ENCODE measurements at places on chromosomes 5 and 9.

GRCh38 chr9:34995670-34996060 lies 6.1 kb downstream of the DNAJB5 start:
- peak; percentile 29 for DNase-seq

DNA sequence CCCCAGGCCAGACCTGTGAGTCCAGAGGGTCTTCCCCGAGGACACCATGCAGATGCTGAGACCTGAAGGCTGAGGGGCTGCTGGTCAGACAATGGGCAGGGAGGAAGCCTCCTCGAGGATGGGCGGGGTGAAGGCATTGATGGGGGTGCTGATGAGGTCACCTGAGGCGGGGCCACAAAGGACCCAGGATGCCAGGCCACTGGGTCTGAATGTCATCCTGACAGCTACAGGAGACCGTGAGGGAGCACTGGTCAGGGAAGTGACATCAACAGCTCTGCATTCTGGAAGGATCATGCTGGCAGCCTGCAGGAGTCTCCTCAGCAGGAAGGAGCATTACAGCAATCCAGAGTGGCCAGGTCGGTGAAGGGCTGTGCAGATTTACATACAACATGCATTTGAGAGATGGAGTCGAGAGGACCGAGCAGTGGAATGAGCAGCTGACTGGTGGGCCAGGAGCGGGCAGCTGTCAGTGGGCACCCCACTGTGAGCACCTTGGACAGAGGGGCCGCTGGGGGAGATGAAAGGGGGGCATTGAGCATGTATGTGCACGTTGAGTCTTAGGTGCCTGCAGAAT lies 77.7 kb upstream of the ADAMTS2 start:
- no peak for DNase-seq

GRCh38 chr5:102767862-102768261 lies 12.8 kb downstream of the PAM start:
- no peak for DNase-seq

DNA sequence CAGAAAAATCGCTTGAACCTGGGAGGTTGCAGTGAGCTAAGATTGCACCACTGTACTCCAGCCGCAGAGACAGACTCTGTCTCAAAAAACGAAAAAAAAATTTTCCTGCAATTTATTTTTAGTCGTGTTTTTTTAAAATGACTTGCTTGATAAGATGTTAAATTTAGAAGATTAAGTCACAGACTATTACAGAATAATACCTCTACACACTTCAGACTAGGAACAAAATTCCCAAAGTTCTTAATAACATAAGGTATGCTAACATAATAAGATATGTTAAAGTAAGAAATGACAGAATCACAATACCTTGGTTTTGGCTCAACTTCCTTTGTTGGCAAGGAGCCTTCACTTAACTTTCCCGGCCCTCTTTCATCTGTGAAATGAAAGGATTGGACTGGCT lies 59.5 kb upstream of the NPR3 start:
- no peak for DNase-seq

GRCh38 chr9:99107421-99107820 lies 2.5 kb downstream of the TGFBR1 start:
- no peak for DNase-seq

GRCh38 chr5:113230711-113231652 lies 203.8 kb downstream of the TSSK1B start:
- DNase-seq, result peak; percentile 75

- DNase-seq, result no peak
These were observed 58.9 kb upstream of the COL15A1 start for GRCh38 chr9:98884849-98885248.

- no peak for DNase-seq
These were observed 168.2 kb downstream of the ARHGAP26 start for GRCh38 chr5:142938266-142938880.

DNA sequence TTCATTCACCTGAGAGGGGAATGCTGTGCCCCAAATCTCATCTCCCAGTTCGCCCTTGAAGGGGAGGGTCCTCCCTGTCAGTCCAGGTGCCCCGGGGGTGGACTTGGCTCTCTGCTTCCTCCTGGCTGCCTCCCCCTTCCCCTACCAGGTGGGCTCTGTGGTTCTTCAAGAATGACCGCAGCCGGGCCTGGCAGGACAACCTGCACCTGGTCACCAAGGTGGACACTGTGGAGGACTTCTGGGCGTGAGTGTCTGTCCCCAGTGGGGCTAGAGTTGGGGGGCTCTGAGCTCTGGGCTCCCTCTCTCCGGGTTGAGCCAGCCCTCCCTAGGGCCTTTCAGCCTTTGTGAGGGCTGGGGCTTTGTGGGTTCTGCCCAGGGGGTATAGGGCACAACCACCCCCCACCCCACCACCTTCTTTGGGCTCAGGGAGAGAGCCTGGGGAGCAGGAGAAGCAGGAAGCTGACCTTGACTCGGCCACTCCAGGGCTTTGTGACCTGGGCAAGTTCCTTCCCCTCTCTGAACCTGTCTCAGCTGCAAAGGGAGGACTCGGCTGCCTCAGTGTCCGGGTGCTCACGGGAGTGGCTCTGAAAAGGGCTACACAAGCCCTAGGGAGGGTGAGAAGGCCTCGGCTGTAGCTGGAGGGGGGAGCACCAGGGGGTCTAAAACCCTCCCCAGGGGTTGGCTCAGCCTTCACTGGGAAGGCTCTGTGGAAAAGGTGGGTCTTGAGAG lies 3.6 kb upstream of the TSPAN17 start:
- DNase-seq, result no peak

DNA sequence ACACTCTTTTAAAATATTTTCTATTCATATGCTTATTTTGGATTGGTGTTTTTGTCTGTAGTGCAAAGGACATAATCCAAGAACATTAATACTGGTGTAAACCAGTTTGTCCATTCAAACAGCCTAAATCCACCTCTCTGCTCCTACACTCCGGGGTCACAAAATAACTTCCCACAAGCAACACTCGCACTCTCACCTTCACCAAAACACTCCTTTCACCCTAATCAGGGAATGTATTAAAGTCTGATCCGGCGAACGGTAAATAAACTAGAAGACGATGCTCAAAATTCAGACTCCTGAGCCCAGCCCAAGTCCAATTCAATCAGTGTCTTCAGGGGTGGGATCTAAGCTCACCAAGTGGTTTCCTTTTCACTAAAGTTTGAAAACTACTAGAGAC lies 649 bp downstream of the AP3B1 start:
- DNase-seq, result peak; percentile 26

DNA sequence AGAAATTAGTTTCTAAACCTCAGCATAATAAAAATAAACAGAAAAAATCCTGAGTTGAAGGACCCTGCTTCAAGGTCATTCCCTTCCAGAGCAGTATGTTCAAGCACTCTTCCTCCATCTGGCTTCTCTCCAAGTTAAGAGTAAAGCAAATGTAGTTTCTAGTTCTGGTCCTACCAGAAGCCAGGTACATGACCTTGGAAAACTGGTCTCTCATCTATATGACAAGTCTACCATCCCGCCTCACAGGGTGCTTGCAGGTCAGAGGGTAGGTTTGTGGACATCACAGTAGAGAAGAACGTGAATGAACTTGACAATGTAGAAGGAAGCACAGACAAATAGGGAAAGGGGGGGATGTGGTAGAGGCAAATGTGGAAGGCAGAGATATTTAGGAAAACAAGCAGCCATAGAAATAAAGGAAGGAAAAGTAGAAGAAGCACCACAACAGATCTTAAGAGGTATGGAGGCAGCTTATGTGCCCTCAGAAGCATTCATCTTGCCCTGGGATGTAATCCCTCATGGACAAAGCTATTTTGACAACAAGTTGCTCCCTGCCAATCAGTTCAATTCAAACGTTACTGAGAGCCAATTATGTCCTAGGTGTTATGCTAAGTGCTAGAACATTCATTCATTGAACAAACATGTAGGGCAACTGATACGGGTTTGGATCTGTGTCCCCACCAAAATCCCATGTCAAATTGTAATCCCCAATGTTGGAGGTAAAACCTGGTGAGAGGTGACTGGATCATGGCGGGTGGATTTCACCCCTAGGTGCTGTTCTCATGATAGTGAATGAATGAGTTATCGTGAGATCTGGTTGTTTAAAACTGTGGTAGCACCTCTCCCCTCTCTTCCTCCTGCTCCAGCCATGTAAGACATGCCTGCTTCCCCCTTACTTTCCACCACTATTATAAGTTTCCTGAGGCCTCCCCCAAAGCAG lies 23.7 kb upstream of the CTNNAL1 start:
- peak; percentile 10 for DNase-seq

DNA sequence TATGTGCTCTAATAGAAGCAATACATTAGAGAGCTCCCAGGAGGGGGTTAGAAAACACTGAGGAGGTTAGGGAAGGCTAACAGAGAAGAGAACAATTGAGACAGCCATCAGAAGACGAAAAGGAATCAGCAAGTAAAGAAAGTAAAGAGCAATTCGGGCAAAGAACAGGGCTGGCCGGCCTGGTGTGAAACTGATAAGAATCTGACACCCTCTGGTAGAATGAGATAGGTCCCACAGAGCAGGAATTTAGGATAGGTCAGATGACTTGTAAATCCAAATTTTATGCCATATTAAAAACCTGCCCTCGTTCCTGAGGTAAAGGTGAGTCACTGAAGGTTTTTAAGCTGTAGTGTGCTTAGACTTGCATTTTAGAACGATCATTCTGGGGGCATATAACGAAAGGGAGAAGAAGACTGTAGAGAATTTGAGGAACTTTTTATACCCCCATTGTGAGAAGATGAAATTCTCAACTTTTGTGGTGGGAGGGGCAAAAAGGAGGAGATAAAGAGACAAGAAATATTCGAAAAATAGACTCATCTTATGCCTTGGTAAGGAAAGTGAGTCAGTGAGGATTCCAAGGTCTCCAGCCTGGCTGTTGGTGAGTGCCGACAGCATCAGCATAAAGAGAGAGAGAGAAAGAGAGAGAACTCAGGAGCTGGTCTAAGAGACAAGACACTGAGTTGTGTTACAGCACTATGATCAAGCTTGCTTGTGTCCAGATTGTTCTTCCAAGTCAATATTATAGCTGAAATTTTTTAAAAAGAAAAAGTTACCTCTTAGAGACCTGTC lies 51.3 kb downstream of the TMEM167A start:
- no peak for DNase-seq

DNA sequence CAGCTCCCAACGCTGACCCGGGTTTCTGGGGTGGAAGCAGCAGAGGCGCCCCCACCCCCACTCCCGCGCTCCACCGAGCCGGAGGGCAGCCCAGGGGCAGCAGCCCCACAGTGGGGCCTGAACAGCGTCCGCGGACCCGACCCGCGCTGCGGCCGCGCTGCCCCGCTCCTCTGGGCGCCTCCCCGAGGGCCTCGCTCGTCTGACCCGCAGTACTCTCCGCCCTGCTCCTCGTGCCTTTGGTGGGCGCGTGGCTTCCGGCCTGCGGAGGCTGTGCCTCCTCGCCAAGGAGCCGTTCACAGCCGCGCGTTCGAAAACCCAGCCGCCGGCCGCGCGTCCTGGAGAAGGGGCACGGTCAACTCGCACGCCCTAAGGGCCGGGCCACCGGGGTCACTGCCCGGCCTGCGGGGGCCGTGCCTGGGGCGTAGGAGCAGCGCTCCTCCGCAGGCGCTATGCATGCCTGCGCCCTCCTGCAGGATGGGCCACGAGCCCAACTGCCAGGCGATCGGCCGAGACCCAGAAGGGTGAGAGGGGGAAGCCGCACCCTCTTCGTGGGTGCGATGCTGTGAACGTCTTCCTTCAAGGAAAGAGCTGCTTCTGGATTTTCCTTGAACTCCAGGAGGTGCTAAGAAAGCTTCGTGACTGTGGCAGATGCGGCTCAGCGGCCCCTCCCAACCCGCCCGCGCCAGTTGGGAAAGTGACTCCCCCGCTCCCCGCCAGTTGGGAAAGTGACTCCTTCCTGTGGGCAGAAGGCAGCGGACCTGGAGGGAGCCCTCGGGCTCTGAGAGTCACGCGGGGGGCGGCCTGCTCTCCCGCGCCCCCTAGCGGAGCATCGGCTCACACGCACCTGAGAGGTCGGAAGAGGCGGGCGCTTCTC lies 82.7 kb downstream of the HSD17B3 start:
- DNase-seq, result no peak

DNA sequence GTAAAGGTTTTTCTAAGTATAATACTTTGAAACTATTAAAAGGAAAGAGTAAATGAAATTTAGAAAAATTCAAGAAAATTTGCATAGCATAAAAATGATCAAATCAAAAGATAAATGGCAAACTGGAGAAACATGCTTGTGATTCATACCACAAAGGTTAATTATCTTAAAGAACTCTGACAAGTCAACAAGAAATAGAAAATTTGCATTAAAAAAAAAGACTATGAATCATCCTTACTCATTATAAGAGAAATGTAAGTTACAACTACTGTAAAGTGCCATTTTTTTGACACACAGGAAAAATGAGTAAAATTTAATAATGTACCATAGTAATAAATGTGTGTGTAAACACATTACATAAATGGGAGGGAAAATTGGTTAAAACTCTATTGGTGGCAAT lies 624.4 kb upstream of the C9orf72 start:
- no peak for DNase-seq

GRCh38 chr9:95206143-95206542 lies 111.4 kb downstream of the FANCC start:
- DNase-seq, result peak; percentile 71

- peak; percentile 23 for DNase-seq
These were observed 151.1 kb downstream of the ARL15 start for GRCh38 chr5:54159153-54159892.

DNA sequence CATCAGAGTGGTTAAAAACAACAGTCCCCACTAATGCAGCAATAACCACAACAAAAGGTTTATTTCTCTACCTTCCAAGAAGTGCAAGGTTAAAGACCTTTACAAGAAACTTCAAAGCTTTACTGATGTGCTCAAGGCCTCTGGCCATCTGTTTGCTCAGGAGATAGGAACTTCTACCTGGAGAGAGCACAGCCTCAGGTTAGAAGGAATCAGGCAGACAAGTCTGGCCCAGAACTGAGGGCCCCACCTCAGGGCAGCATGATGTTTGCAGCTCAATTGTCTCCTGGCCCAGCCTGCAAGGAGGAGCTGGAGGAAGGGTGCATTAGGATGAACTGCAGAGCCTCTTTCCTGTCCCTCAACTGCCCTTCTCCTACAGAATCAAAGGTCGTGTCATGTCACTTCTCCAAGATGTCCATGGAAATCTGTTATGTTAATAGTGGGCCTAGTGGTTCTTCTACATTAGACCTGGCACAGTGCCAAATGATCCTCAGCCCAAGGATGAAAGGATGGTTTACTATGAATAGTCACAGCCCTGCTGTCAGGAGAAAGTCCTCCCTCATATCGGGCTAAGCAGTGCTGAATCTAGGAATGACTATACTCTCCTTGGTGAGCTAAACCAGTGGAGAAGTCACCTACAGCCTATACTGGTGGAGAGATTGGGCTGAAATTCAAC lies 98.9 kb upstream of the NTRK2 start:
- DNase-seq, result no peak

GRCh38 chr5:43854697-43855292 lies 251.8 kb downstream of the NNT start:
- peak; percentile 44 for DNase-seq

DNA sequence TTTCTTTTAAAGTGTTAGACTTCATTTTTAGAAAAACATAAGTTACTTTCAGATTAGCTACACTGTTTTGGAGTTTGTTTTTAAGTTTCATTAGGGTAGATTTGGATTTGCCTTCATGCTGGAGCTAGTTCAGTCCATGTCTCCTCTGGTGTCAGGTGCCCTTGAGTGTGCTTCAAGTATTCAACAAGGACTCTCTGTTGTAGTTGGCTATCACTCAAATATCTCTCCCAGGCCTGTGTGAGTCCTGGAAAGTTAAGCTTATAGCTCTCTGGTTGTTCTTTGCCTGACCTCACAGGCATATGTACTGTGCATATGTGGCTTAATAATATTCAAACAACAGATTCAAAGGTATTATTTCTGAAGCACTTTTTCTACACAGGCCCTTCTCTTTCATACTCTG lies 45.4 kb downstream of the PTBP3 start:
- DNase-seq, result no peak

GRCh38 chr5:76926329-76927105 lies 26.3 kb upstream of the CRHBP start:
- no peak for DNase-seq
